CD8-positive, alpha-beta memory T cell (primary cell): ENCODE measurements at places on chromosomes 7 and 10.

DNA sequence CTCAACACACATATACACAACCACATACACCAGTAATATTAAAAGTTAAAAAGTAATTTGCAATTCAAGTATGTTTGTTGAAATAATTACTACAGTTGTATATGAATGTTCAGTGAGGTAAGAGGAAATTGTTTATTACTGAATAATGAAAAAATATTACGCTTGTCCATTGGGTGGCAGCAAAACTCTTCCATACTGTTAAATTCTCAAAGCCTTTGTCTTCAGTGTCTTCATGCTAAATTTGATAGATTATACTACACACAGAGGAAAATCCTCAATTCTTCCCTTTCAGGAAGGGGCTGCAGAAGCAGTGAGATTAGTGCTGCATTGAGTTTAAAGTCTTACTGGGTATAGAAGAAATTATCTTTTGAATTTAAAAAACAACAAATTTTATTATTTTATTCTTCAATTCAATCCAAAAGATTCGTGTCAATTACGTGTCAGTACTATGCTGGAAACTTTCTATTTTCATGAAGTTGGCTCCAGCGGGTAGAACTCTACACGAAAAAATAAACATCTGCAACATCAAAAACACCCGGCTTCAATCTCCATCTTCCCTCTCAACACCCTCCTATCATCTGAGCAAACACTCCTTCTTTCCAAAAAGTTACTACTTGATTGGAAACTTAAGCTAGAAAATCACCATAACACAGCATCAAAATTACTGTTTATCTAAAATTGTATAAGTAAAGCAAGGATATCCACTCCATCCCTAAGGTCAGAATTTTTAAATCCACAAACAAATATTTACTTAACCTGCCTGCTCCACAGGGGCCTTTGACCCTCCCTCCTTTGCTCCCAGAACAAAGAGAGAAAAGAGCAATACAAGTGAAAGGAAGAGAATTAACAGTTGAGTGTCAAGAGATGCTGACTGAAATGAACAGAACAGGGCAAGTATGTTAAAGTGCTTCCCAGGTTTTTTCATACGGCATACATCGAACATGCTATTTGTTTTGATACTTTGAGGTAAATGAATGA lies 37.0 kb upstream of the TES start:
- DNase-seq, result peak; percentile 45

DNA sequence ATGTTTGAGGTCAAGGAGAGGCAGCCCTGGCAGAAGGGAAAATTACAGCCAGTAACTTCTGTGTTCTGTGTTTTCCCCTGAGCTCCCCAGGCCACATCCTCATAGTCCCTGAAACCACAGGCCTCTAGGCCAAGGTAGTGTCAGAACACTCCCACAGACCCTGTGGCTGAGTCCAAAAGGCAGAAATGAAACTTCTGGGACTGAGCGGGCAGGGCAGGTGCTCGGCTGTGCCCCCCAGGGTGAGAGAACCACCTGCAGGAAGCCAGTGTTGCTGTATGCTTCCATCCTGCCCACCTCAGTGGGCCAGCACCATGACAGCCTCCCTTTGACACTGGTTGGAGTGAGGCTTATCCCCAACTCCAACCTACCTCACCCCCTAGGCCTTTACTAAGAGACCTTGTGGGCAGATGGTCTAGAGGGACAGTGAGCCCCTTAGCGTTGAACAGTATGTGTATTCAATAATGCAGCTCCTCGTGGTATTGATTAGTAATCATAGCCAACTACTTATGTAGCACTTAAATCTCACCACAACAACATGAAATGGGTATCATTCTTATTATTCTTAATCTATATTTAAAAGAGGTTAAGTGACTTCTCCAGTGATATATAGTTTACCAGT lies 30.3 kb downstream of the PIK3CG start:
- DNase-seq, result no peak

- no peak for DNase-seq
Measured at GRCh38 chr10:58436071-58436470, 50.9 kb downstream of the TFAM start.

- no peak for DNase-seq
Measured at GRCh38 chr10:88949912-88950837, 2.4 kb downstream of the ACTA2 start.

DNA sequence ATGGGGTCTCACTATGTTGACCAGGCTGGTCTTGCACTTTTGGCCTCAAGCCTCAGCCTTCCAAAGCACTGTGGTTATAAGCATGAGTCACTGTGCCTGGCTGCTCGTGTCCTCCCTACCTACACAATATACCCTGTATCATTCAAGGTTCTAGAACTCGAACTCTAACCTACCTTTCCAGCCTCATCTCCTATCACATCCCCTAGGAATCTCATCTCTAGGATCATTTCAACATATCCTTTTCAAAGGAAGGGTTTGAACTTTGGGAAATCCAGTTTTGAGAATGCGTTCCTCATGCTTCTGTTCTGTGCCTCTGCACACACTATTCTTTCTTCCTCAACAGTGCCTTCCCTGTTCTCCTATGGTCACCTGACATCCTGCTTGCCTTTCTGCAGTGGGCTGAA lies 87.8 kb upstream of the RHEB start:
- no peak for DNase-seq

DNA sequence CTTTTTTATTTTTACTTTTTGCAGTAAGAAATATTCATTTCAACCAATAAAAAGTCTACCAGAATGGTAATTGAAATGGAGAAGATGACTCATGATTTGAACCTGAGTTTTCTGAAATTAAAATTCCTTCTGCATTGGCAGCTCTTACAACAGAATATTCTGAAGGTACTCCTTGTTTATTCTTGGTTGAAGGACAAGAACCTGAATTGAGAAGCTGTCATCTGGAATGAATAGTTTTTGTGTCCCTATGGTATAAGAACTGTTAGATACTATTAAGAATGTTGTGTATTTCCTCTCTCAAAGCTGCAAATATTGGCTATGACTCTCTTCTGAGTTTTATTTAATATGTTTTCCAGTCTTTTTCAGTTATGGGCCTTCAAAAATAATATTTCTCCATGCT lies 56.1 kb downstream of the CDK1 start:
- no peak for DNase-seq

DNA sequence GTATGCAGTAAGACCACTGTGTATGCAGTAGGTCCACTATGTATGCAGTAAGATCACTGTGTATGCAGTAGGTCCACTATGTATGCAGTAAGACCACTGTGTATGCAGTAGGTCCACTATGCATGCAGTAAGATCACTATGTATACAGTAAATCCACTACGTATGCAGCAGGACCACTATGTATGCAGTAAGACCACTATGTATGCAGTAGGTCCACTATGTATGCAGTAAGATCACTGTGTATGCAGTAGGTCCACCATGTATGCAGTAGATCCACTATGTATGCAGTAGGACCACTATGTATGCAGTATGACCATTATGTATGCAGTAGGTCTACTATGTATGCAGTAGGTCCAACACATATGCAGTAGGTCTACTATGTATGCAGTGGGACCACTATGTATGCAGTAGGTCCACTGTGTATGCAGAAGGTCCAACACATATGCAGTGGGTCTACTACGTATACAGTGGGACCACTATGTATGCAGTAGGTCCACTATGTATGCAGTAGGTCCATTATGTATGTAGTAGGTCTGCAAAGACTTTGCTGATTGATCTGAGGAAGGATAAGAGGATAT lies 313.6 kb downstream of the ADARB2 start:
- no peak for DNase-seq

DNA sequence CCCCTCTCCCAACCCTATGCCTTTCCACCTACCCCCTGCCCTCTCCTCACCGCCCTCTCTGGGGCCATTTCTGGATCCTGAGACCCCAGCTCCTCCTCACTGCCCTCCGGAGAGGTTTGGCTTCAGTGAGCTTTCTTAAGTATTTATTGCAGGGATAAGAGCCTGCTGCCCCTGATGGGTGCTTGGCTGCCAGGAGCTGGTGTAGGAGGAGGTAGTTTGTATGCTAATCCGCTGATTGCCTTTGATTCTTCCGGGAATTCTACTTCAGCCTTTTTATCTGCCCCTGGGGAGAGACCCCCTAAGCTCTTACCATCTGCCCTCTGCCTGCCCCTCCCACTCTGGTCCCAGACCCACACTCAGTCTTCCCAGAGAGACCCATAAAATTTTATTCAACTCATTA lies 263.5 kb upstream of the PODXL start:
- DNase-seq, result no peak

- DNase-seq, result no peak
Measured at GRCh38 chr7:150852371-150852905, at the start of gene AOC1. TSS of gene AOC1 (plus strand) at chr7:150852517. CDS start at chr7:150856471, 3,954 bp downstream.

- DNase-seq, result no peak
Measured at GRCh38 chr7:150901160-150902035, 49.1 kb downstream of the AOC1 start.

DNA sequence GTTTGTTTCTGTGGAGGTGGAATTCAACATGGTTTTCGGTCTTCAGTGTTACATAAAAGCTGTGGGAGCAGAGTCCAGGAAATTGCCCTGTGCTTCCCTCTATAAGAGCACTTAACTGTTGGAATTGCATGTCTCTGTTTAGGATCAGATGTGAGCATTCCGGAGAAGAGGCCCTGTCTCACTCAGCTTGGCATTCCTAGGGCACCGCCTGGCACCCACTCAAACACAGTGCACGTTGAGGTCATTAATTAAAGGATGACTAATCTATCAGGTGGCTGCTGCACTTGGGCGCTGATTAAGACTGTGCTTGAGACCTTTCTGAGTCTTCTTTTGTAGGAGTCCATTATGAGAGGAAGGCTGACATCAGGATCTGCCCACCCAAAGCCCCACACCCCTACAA lies 82.8 kb upstream of the VIPR2 start:
- DNase-seq, result no peak

GRCh38 chr7:18756378-18757050 lies 261.0 kb downstream of the HDAC9 start:
- DNase-seq, result no peak

GRCh38 chr10:71207578-71207977 lies 4.8 kb upstream of the UNC5B start:
- DNase-seq, result no peak
